ENCODE measurements at places on chromosomes 6 and 20.
A peak's percentile ranks its signal among the peaks of the same experiment; 100 is the strongest.

DNA sequence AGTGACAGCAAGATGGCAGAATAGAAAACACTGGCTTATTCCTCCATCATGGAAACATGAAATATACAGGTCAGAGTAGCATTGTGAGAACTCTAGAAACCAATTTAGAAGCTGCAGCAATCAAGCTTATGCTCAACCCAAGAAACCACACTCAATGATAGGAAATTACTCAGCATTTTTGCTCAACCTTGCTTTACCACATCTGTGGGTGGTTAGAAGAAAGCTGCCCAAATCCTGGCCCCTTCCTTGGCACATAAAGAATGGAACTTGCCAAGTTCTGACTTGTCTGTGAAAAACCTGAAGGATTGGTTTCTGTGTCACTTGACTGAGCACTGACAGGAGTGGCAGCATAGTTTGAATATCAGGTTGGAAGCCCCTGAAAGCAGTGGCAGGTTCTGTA, 108.0 kb upstream of the MOCS1 start:
- no peak for DNase-seq

GRCh38 chr6:2454180-2454579, 208.8 kb upstream of the GMDS start:
- DNase-seq, result no peak

DNA sequence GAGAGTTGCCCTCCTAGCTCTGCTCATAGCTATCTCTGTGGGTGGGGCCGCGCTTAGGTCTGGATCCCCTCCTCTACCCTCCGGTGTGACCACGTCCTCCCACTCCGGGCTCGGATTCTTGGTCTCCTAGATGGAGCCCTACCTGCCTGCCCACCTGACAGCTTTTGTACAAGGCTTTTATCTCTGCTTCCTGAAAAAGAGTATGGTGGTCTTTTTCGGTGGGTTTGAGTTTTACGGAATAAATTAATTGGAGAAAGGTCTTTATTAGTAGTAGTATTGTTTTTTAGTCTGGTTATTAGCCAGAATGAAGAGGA, 773 bp downstream of the SMAP1 start:
- DNase-seq, result no peak

- no peak for DNase-seq
Observed at GRCh38 chr6:98636941-98637340, 197.4 kb upstream of the POU3F2 start.

- DNase-seq, result no peak
Observed at GRCh38 chr20:33693289-33693688, 7.1 kb upstream of the E2F1 start.

DNA sequence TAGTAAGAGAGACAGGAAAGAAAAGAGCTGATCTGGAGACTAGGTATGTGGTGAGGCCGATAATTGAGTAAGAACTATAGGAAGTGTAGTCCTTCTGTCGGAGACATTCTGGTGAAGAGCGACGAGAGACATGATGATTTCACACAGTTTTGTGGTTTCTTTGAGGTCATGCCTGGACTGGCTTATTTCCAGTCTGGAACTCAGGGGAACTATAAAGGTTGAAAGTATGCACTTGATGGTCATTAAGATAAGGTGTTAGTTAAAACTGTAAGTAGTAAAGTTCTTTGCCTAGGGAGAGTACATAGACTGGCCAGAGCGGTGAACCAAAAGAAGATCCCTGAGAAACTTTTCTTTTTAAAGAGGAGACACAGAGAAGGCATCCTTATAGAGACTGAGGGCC, 68.8 kb downstream of the RFX6 start:
- DNase-seq, result no peak

DNA sequence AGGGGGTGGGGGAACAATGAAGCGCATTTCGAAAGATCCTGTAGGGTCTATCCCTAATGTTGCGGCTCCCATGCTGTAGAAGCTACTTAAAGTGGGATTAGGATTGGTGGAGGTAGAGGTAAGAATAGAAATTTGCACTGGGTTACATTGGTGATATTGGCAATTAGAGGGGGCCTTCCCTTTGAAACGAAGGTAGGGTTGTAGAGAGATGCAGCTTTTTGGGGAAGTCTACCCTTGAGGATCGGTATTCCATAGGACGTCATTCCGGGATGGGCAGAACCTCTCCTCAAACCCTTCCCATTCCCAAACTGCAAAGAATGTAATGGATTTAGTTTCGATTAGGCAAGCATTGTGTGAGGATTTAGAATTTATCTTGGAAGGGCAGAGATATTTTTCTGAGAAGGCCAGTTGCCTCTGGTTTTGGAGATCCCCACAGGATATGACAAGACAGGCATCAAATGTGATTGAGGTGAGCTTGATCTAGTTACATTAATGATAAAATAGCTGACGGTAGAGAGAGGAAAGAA, 5.4 kb upstream of the ZNFX1 start:
- no peak for DNase-seq

DNA sequence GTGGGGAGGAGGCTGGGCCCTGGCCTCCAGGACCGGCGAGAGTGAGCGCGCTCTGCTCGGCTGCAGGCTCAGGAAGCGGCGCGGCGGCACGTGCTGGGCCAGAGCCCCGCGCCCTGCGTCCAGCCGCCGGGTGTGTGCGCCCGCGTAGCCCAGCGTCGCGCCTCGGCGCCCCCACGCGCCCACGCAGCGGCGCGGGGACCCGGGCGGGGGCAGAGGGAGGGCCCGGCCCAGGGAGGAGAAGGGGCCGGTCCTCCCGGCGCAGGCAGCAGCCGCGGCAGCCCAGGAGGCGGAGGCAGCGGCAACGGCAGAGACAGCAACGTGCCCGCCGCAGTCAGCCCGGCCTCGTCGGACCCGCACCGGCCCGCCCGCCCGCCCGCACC, at the start of gene EYA2:
TSS of gene EYA2 (plus strand) at position 265 of the 380 bp plus-strand sequence. CDS start 95,168 bp downstream, outside the sequence.
- DNase-seq, result no peak

GRCh38 chr20:35145141-35145564, 2.0 kb downstream of the EDEM2 start:
- DNase-seq, result no peak

GRCh38 chr6:32045811-32046449, 7.7 kb downstream of the CYP21A2 start:
- DNase-seq, result no peak

DNA sequence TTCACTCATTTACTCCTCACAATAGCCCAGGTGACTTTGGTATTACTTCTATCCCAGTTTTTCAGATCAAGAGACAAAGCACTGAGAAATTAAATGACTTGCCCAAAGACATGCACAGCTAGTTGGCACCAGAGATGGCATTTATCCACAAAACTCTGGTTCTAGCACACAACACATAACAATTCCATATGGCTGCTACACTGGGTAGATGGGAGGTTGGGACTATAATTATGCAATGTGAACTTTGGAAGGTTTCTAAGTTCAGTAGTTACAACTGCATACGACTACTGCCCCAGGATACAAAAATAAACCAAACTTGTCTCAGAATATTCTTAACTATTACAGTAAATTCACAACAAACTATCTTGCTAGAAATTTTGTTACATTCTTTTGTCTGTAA, 54.2 kb upstream of the MLIP start:
- DNase-seq, result no peak

DNA sequence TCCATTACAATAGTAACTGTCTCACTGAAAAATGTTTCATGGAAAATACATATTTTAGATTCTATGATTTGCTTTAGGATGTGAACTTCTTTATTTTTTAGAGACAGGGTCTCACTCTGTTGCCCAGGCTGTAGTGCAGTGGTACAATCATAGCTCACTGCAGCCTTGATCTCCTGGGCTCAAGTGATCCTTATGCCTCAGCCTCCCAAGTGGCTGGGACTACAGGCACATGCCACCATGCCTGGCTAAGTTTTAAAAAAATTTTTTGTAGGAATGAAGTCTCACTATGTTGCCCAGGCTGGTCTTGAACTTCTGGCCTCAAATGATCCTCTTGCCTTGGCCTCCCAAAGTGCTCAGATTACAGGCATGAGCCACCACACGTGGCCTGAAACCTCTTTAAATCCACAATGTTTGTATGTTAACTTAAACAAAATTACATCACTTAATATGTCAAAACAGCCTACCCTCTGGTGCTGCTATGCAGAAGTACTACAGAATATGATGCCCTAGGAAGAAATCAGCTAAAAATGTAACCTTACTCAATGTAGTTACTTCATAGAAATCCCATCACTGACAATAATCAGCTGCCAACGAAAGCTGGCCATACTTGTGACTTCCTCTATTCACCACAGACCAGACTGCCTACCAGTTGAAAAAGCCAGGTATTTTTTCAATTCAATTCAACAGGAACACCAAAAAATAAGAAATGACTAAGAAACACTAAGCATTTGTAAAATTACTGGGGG, 17.6 kb downstream of the EEF1A1 start:
- DNase-seq, result no peak

DNA sequence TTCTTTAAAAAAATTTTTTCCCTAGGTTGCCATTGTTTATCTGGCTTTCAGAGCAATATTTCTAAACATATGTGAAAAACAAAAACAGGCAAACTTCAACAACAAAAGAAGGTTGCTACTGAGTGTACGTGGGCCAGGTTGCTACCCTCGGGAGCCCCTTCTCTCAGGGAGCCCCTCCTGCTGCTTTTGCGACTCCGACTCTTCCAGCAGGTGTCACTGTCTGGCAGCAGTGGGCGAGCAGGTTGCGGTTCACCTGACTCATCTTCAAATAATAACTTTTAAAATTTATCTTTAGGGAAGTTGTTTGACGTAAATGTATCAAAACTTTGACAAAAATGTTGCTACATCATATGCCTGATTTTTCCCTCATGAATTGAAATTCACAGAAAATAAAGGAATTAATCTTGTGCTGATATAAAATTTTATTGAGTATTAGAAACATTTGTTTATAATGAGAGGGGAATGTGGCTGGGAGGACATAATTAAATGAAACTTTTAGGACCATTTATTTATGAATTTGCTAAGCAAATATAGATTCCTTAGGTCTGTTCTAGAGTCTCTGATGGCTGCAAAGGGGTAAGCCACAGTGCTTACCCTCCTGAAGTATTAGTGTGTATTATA, 138.8 kb downstream of the HIVEP1 start:
- peak; percentile 60 for DNase-seq

Data from stimulated activated CD8-positive, alpha-beta memory T cell treated with anti-CD3 and anti-CD28 coated beads, Interleukin-4, amount 100 ng/mL, for 48 hours (primary cell).